Left cardiac atrium (tissue), 4 donors: ENCODE measurements at places on chromosomes 7 and 10.
A peak's percentile ranks its signal among the peaks of the same experiment; 100 is the strongest.

- no peak for DNase-seq
Observed at GRCh38 chr7:158865462-158865922, 9.1 kb downstream of the DYNC2I1 start.

DNA sequence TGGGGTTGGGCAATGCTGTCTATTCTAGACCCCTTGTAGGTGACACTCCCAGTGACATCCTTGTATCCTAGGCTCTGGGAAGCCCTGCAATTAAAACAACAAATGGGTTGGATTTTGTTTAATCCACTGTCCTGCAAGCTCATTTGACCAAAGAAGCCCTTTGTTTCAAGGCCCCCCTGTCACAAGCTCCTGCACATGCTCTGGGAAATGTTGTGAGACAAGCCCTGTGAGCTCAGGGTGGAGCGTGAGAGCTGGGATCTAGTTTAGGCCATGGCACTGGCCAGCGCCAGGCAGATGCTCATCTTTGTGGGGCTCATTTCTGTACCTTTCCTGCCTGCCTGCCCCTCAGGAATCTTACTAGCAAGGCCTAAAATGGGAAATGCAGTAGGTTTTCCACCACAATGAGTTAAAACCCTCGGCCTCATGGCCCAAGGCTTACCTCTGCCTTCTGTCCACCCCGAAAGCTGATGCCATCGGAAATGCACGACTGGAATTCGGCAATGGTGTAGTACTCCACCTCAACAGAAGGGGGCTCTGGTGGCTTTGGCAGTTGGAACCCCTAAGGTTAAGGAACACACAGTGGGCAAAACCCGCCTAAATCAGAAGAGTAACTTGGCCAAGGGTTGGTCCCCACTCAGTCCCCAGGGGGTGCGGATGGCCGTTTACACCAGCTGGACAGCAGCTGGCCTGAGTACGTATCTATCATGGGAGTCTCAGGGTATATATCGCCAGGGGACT, 112.0 kb downstream of the NEURL1 start:
- DNase-seq, result peak; percentile 51

- DNase-seq, result peak; percentile 39
Observed at GRCh38 chr7:98168181-98168903, 42.9 kb upstream of the BHLHA15 start.

GRCh38 chr7:20364571-20365196, 34.0 kb downstream of the ITGB8 start:
- DNase-seq, result no peak

GRCh38 chr10:78377356-78377755, 343.7 kb downstream of the RPS24 start:
- no peak for DNase-seq

DNA sequence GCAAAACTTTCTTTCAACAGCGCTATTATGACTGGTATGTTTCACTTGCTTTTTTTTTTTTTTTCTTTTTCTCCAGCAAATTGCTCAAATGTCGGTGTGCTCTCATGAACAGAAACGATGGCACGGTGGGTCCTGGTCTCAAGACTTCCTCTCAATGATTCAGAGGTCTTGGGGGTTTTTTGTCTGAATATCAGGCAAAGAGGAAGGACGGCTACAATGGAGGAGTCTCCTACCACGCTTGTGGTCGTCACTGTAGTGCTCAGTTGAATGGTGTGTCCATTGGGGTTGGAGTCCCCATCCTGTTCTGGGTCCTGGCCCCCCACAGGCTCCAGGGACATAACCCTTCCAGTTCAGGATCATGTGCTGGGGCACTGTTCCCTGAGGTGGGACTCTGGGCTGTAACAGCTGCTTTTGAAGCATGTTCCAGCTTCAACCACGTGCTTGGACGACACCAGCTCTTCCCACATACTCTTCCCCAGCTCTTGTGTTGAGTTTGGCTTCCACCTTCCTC, 266.7 kb upstream of the KLF6 start:
- no peak for DNase-seq

DNA sequence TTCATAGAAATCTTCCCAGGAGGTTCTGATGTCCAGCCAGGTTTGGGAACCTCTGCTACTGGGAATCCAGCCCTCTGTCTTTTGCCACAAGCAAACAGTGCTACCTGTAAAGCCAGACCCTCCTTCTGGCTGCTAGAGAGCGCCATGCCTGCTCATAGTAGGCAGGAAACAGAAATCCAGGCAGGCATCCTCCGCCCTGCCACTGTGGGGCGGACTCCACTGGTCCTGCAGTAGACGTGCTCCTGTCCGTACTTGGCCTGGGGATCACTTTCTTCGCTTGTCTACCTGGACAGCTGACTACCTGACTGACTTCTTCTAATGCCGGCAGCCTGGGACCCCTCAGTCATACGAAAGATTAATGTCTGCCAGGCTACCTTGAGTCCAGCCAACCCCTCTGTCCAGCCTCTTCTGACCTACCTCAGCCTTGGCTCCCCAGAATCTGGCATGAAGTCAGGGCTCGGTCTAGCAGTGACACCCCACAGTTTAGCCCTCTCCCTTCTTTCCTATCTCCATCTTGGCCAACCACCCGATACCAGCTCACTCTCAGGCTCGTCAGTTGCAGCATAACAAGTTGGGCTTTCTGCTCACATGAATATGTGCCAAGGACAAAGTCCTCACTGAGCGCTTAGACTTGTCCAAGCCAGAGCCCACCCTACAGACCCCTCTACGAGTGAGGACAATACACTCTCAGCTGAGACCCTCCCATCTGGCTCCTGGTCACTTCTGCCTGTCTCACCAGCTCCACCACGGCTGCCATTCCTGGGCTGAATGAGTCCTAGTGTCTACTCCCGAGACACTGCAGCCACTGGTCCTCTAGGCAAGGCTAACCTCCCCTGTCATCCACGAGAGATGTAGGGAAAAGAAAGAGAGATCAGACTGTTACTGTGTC, 43.9 kb upstream of the OPALIN start:
- DNase-seq, result no peak

DNA sequence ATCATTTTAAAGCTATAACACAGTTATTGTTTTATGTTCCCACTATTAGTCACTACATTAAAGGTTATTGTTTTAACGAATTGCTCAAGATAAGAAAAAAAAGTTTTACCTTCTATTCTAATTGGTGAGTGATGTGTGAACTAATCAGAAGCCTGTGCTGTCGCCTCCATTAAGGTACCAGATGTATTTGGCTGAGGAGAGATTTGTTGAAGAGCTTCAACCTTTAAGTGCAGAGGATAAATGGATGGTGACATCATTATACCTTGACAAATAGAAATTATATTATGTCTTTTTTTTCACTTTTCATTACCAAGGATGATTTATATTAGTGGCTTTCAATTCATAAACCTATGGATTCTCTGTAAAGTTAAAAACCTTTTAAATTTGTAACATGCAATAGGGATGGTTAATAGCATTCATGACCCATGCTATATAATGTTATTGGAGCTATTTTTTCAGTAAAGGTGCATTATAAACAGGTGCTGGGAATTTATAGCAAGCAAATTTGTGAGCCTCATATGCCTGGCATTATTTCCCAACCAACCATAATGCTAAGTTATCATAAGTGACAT, 97.0 kb upstream of the NPVF start:
- no peak for DNase-seq

DNA sequence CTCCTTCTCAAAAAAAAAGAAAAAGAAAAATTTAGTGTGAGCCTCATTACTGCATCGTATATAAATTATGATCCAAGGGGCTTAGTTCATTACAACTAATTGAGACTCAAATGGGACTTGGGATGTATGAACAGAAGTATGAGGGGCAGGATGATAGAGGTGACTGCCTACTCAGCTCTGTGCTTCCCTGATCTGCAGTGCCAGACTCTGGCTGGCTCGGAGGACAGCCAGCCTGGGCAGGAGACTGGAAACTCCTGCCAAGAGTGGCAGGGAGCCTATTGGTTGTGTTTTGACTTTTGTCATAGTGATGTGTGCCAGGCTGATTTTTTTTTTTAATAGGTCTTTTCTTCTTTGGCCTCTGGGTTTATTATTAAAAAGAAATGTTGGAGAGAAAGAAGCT, 73.8 kb upstream of the GTF2IRD1 start:
- DNase-seq, result no peak

DNA sequence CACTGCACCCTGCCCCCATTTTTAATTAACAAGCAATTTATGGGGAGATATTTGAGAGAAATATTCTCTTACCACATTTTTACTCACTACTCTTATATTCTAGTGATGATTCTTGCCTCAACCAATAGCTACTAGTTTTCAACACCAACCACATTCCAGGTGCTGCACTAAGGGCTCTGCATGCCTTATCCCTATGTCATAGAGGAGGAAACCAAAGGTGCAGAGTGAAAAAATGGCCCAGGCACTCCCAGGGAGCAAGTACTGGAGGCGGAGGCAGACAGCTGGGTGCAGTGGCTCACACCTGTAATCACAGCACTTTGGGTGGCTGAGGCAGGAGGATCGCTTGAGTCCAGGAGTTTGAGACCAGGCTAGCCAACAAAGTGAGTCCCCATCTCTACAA, 35.5 kb upstream of the TPST1 start:
- no peak for DNase-seq

DNA sequence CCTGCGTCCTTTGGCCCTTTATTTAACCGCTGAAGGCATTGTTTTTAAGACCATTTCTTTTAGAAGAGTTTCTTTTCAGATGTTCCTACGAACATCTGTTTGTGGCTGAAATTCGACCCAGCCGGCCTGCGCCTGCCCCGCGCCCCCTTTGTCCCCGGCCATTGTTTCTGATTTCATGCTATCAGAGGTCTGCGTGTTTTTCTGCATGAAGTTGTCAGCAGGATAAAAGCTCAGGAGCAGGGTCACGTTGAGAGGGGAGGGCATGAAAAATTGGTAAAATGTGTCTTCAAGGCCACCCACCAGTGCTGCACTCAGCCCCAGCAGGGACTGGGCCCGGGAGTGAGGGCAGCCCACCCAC, 43.1 kb downstream of the NKX6-2 start:
- DNase-seq, result no peak

GRCh38 chr7:37920305-37920848, at the start of gene EPDR1:
Gene EPDR1 (plus strand): TSS chr7:37920640. CDS start chr7:37920940, 300 bp downstream.
- peak; percentile 62 for DNase-seq

DNA sequence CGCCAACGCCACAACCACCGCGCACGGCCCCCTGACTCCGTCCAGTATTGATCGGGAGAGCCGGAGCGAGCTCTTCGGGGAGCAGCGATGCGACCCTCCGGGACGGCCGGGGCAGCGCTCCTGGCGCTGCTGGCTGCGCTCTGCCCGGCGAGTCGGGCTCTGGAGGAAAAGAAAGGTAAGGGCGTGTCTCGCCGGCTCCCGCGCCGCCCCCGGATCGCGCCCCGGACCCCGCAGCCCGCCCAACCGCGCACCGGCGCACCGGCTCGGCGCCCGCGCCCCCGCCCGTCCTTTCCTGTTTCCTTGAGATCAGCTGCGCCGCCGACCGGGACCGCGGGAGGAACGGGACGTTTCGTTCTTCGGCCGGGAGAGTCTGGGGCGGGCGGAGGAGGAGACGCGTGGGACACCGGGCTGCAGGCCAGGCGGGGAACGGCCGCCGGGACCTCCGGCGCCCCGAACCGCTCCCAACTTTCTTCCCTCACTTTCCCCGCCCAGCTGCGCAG, 424 bp downstream of the EGFR start:
- DNase-seq, result peak; percentile 80

- DNase-seq, result no peak
Observed at GRCh38 chr10:30026578-30026977, 32.8 kb downstream of the JCAD start.

- no peak for DNase-seq
Observed at GRCh38 chr7:38413784-38414183, 140.3 kb upstream of the TARP start.

GRCh38 chr10:46098386-46098785, 52.3 kb upstream of the MSMB start:
- no peak for DNase-seq

DNA sequence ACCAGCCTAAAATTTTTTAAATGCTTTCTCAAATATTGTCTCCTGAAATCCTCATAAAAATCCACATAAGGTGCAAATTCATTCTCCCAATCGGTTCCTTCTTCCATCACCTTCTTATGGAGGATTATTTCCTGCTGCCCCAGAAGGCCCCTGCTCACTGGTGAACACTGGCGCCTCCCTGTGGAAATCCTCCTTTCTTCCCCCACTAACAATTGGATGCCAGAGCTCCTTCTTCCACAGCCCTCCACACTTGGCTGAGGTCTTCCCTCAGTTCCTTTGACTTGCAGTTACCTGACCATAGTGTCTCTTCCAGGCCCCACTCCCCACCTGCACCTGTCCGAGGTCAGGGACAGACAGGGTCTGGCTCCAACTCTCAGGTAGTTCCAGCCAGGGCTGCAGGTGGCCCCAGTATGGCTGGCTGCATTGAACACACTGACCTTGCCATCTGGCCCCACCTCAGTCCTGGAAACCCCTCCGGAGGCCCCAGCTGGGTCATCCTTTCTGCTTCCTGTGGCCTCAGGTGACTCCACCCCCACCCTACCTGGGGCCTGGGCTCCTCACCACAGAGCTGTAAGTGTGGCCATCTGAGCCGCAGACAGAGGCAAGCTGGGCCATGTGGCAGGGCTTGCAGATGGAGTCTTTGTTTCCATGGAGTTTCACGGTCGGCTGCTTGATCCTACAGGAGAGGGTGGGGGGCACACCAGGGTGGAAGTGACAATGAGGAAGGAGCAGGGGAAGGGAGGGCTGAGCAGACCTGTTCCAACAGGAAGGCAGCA, 18.4 kb downstream of the SPOCK2 start:
- DNase-seq, result no peak

DNA sequence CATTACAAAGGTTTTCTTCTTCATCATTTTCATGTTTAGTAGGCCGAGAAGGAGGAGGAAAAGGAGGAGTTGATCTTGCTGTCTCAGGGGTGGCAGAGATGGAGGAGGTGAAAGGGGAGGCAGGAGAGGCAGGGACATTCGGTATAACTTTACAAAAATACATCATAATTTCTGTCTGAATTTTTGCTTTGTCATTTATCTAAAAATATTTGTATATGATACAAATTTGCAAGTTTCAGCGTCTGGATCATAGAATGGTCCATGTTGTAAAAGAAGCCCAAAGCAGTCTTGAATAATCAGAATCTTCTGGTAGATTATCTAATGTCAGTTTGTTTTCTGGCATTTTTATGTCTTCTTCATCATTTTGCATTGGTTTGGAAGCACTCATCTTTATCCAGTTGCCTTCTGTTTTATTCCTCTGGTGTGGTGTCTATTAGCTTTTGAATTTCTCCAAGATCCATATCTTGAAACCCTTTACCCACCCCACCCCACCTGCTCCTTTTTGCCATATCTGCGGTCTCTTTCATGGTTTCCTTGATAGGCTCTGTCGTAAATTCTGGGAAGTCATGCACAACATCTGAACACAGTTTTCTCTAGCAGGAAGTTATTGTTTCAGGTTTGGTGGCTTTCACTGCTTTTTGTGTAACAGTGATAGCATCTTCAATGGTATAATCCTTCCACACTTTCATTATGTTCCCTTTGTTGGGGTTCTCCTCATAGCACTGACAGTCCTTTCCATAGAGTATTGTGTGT, 95.0 kb downstream of the ST7 start:
- DNase-seq, result no peak

GRCh38 chr10:49094646-49095045, 20.7 kb downstream of the VSTM4 start:
- DNase-seq, result peak; percentile 45

GRCh38 chr10:29649561-29650551, 15.1 kb upstream of the SVIL start:
- DNase-seq, result no peak
